ENCODE measurements at places on chromosomes 3 and 15.
A peak's percentile ranks its signal among the peaks of the same experiment; 100 is the strongest.

- no peak overlapping the region for H3K27ac ChIP-seq
- H3K4me3 ChIP-seq = no peak overlapping the region
- peaks cover 19% of the 10 kb centered on the region for H3K27me3 ChIP-seq
- peaks cover 3% of the 10 kb centered on the region for H3K4me1 ChIP-seq
- H3K36me3 ChIP-seq = peaks cover 7% of the 10 kb centered on the region
These were observed 20.2 kb upstream of the PLXNA1 start for GRCh38 chr3:126962756-126963155.

- H3K4me3 ChIP-seq = no peak overlapping the region
- no peak overlapping the region for H3K27ac ChIP-seq
- peaks cover 14% of the 10 kb centered on the region for H3K36me3 ChIP-seq
- H3K4me1 ChIP-seq = peaks cover 7% of the 10 kb centered on the region
- no peak for DNase-seq
These were observed 54.9 kb downstream of the DCUN1D1 start for GRCh38 chr3:182925330-182925943.

DNA sequence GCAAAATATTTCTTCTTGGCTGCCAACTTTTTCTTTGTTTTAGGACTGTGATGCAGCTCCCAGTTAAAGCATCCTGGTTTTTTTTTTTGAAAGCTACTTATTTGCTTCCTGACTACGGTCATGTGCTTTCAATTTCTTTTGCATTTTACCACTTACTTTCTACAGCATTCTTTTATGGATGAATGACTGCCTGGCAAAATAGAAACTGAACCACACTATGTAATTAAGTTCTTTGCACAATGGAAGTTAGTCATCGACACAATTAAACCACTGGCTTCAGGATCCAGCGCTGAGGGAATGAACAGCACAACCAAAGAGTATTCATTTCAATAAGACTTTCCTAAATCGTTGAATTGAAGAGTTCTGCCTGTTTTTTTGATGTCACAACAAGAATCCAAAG, 82.2 kb upstream of the EPHA3 start:
- no peak for DNase-seq
- H3K27ac ChIP-seq = no peak overlapping the region
- H3K36me3 ChIP-seq = no peaks in the 10 kb centered on the region
- no peaks in the 10 kb centered on the region for H3K4me1 ChIP-seq

DNA sequence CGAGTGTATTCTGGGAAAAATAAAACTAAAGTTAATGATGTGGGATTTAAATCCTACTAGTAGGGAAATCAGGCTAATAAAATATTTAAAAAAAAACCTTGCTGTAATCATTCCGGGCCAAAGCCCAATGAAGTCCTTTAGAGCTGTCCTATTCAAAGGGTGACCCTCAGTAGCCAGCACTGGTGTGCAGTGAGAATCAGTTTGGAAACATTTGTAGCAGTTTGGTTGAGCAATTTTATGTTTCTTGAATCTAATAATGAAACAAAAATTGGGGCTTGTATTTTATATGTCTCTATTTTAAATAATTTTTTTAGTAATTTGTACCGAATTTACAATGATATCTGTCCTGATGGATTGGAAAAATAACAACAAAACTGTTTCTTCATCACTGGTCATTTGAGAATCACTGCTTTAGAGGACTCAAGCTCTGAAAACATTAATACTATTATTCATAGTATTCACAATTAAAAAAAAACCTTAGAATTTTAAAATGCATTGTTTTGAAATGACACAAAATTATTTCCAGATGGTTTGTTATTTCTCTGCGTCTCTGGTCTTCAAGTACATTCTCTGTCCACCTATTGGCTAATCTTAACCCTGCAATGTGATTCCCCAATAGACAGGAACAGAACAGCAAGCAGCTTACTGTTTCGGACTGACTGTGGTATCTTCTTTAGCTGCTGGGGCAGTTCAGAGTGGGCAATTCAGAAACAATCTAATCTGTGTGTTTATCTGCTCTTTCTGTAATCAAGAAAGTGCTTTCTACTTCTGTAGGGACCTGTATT, 71.2 kb downstream of the OTOL1 start:
- DNase-seq = no peak
- H3K4me3 ChIP-seq = no peak overlapping the region
- peaks cover 13% of the 10 kb centered on the region for H3K4me1 ChIP-seq
- H3K36me3 ChIP-seq = no peaks in the 10 kb centered on the region

DNA sequence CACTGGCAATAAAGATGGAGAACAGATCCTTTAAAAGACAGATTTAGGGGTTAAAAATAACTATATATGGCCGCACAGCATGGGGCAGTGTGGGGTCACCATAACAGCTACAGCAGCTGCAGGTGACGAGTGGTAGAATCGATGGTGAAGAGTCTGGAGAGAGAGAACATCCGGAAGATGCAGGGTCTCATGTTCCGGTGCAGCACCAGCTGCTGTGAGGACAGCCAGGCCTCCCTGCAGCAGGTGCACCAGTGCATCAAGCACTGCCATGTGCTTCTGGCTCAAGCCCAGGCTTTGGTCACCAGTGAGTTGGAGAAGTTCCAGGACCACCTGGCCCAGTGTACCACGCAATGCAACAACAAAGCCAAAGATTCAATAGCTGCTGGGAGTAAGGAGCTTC, 93.7 kb upstream of the IMPG2 start:
- no peak overlapping the region for H3K27ac ChIP-seq
- H3K27me3 ChIP-seq = no peaks in the 10 kb centered on the region
- H3K4me3 ChIP-seq = no peak overlapping the region
- peaks cover 3% of the 10 kb centered on the region for H3K4me1 ChIP-seq
- no peak for DNase-seq
- peaks cover 13% of the 10 kb centered on the region for H3K36me3 ChIP-seq

DNA sequence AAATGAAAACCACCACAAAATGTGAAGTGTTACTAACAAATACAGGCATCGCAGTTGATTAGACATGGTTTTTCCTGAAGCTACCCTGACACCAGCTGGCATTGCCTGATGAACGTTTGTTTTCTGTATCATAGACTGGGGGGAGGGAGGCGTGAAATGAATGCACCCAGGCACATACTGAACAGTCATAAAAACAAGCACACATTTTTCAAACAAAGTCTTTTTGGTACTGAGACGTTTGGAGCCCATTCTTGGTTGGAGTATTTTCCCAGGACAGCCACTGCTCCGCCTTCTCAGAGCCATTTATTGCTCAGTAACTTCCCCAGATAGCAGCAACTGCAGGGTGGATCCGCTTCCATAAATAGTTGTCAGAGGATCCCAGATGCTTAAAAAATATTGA, 52.4 kb downstream of the KLF13 start:
- no peak for DNase-seq
- no peak overlapping the region for H3K27ac ChIP-seq
- no peaks in the 10 kb centered on the region for H3K27me3 ChIP-seq

GRCh38 chr15:31371520-31372240, 45.0 kb downstream of the KLF13 start:
- H3K27ac ChIP-seq = no peak overlapping the region
- no peak for DNase-seq
- peaks cover 10% of the 10 kb centered on the region for H3K4me1 ChIP-seq
- H3K4me3 ChIP-seq = no peak overlapping the region
- H3K27me3 ChIP-seq = no peaks in the 10 kb centered on the region

DNA sequence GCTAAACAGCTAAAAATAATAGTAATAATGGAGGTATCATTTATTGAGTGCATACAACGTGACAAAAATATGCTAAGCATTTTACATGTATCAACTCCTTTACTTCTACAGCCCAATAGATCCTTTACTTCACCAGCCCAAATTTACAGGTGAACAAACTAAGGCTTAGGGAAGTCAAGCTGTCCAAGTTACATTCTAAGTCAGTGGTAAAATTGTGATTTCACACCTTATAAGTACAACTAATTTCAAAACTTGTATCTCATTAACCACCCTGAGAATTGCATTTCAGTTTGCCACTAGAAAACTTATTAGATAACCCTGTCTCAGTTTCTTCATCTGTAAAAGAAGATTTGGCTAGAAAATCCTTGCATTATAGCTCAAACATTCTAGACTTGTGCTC, 10.7 kb downstream of the SLC33A1 start:
- no peak overlapping the region for H3K4me3 ChIP-seq
- peaks cover 9% of the 10 kb centered on the region for H3K4me1 ChIP-seq
- peaks cover 9% of the 10 kb centered on the region for H3K36me3 ChIP-seq
- DNase-seq = no peak
- H3K27ac ChIP-seq = no peak overlapping the region

- peak overlapping the region; percentile 100 for H3K27ac ChIP-seq
- peak overlapping the region; percentile 98 for H3K4me3 ChIP-seq
- DNase-seq = peak; percentile 24
- peaks cover 7% of the 10 kb centered on the region for H3K36me3 ChIP-seq
- H3K27me3 ChIP-seq = no peaks in the 10 kb centered on the region
These were observed 674 bp downstream of the SERP1 start for GRCh38 chr3:150545419-150546225.

GRCh38 chr15:68275165-68275746, 2.3 kb upstream of the FEM1B start:
- DNase-seq = no peak
- peaks cover 53% of the 10 kb centered on the region for H3K4me1 ChIP-seq
- no peaks in the 10 kb centered on the region for H3K36me3 ChIP-seq

DNA sequence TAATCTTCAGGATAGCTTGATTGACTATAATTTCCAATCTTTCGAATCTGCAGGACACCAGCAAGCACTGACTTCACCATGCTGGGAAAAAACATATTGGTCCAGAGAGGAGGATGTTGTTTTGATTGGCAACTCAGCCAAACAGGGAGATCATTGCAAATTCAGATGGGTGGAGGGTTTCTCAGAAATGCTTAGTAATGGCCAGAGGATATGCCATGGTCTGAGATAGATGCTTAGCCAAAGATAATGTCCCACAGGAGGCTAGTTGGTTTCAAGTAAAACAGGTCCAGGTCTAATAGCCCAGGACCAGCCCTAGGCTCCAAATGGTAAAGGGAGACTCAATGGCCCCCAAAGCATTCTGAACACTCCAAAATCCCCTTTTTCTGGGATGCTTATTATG, 46.7 kb upstream of the CCDC80 start:
- peaks cover 31% of the 10 kb centered on the region for H3K4me1 ChIP-seq
- no peak for DNase-seq
- H3K27me3 ChIP-seq = no peaks in the 10 kb centered on the region
- H3K4me3 ChIP-seq = no peak overlapping the region
- H3K36me3 ChIP-seq = no peaks in the 10 kb centered on the region

GRCh38 chr3:112568642-112569041, 6.8 kb downstream of the SLC35A5 start:
- peaks cover 7% of the 10 kb centered on the region for H3K4me1 ChIP-seq
- no peak for DNase-seq
- no peak overlapping the region for H3K4me3 ChIP-seq
- no peaks in the 10 kb centered on the region for H3K27me3 ChIP-seq
- H3K36me3 ChIP-seq = peaks cover 31% of the 10 kb centered on the region
- no peak overlapping the region for H3K27ac ChIP-seq

DNA sequence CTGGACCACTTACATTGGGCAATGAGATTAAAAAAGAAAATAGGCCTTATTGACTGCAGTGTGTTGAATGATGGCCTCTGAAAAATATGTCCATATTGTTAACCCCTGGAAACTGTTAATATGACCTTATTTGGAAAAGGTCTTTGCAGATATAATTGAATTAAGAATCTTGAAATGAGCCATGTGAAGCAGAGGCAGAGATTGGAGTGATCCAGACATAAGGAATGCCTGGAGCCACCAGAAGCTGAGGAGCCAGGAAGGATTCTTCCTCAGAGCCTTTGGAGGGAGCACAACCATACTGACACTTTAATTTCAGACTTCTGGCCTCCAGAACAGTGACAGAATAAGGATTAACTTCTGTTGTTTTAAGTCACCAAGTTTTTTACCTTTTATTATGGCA, 510.4 kb upstream of the AGTR1 start:
- no peak overlapping the region for H3K4me3 ChIP-seq
- no peaks in the 10 kb centered on the region for H3K4me1 ChIP-seq
- no peaks in the 10 kb centered on the region for H3K27me3 ChIP-seq
- no peak for DNase-seq

- no peaks in the 10 kb centered on the region for H3K36me3 ChIP-seq
- H3K4me3 ChIP-seq = no peak overlapping the region
- H3K27me3 ChIP-seq = no peaks in the 10 kb centered on the region
- peak overlapping the region; percentile 85 for H3K27ac ChIP-seq
These were observed 818.2 kb upstream of the LMCD1 start for GRCh38 chr3:7683426-7683825.

DNA sequence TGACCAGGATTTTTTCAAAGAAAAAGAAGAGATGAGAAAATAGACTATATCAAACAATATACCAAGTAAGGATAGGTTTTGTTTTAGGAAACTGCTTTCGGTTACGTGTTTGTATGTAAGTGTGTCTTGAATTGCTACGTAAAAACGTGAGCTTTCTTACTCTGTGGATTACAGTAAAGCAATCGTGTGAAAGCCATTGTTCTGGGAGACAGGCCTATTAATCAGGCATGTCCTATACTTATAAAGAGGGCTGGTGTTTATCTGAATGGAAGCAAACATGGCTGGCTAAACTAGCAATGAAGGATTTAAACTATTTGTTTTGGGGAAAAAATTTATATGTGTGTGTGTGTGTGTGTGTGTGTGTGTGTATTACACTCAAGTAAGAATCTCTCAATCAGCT, 2.6 kb downstream of the EHHADH start:
- H3K27ac ChIP-seq = no peak overlapping the region
- H3K4me3 ChIP-seq = no peak overlapping the region

DNA sequence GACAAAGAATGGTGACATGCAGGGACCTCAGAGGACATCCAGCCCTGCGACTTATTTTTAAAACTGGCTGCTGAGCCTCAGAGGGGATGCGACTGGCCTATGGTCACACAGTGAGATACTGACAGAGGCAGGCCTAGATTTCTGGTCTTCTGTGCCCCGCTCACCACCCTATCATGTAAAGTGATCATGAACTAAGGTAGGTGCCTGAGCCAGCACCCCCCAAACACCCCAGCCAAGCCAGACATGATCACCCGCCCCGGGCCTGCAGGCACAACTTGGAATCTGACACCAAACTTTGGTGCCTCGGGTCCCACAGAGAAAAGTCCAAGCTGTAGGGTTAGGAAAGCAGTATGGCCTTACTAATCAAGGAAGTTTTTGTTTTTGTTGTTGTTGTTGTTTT, 33.9 kb upstream of the HHATL start:
- H3K27ac ChIP-seq = no peak overlapping the region

- H3K4me3 ChIP-seq = no peak overlapping the region
- DNase-seq = no peak
- H3K27ac ChIP-seq = no peak overlapping the region
These were observed 78.1 kb upstream of the AKAP13 start for GRCh38 chr15:85302271-85302670.

Measured in mesothelial cell of epicardium (in vitro differentiated cells).